Fibroblast of lung (primary cell): ENCODE measurements at places on chromosomes 13 and 19. TPM values are rescaled to one million over a fixed set of nuclear protein-coding genes. Genes with fewer than 3 reads are reported as not detected.

SIGLEC5 gene
- not detected in 2 replicates for total RNA-seq

ZNF576 gene
- total RNA-seq: 8.7 and 9.7 TPM in 2 replicates

ZNF829 gene
- total RNA-seq: 2.5 and 2.8 TPM in 2 replicates

TMC4 gene
- total RNA-seq: 0.26 and 0.33 TPM in 2 replicates

SLC7A10 gene
- total RNA-seq: not detected in 2 replicates

GAMT gene
- total RNA-seq: 31.1 and 44.1 TPM in 2 replicates

URAD gene
- not detected in 2 replicates for total RNA-seq

ETV2 gene
- total RNA-seq: 0.50 and 0.51 TPM in 2 replicates

OSCAR gene
- under 0.01 and 0.51 TPM in 2 replicates for total RNA-seq

FAM187B gene
- not detected in 2 replicates for total RNA-seq

RNF17 gene
- not detected in 2 replicates for total RNA-seq
